Fibroblast of skin of right biceps (primary cell): ENCODE measurements at places on chromosomes 7 and 10.
A peak's percentile ranks its signal among the peaks of the same experiment; 100 is the strongest.

DNA sequence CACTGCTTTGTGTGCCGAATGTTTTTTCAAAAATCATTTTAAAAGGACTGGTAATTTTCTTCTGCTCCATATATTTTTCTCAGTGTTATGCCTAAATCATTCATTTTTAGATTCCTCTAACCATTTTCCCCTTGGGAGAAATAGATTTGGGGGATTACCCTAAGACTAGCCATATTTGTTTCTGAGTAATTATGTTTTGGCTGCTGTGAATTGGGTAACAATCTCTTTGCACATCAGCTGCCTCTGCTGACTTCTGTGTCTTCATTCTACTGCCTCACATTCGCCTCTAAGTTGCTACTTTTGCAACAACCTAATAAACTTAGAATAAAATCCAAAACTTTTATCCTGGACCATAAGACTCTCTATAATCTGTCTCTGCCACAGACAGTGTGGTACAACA lies 18.5 kb upstream of the MRC1 start:
- peak; percentile 10 for DNase-seq

GRCh38 chr10:14389981-14390590 lies 59.4 kb upstream of the FRMD4A start:
- no peak for DNase-seq

GRCh38 chr7:391411-391951 lies 101.5 kb downstream of the FOXL3 start:
- no peak for DNase-seq

- peak; percentile 18 for DNase-seq
Observed at GRCh38 chr7:101936223-101936610, 118.8 kb downstream of the CUX1 start.

DNA sequence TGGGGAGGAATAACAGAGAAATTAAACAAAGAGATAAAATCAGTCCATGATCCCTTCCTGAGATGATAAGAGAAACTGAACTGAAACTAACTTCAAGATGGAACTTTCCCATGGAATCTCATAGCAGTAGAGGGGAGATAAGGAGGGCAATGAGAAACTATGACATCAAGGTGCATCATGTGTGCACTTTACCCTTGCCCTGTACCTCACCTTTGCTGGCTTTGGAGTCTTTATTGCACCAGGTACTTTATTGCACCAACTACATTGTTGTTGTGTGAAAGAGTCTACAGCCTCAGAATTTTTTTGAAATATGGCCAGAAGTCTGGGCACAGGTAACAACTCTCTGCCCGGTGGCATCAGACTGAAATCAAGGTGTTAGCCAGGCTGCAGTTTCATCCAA lies 11.2 kb upstream of the SMC3 start:
- DNase-seq = no peak

GRCh38 chr7:133746305-133746704 lies 380.8 kb upstream of the LRGUK start:
- no peak for DNase-seq

GRCh38 chr7:25964483-25964991 lies 187.5 kb upstream of the NFE2L3 start:
- no peak for DNase-seq

DNA sequence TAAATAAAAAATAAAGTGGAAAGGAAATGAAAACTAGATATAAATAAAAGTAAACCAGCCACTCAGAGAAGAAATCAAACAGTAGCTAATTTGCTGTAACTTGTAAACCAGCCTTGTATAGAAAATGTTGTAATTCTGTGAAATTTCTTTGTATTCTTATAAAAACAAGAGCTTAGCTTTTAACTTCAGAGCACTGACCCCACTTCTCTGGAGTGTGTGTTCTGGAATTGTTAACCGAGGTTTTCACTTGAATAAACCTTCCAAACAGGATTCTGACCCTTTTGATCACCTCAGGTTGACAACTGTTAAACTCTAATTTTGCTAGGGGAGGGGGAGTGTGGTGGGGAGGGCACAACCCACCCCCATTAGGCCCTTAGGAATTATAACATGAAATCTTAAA lies 151.9 kb upstream of the TRIM24 start:
- DNase-seq = no peak

DNA sequence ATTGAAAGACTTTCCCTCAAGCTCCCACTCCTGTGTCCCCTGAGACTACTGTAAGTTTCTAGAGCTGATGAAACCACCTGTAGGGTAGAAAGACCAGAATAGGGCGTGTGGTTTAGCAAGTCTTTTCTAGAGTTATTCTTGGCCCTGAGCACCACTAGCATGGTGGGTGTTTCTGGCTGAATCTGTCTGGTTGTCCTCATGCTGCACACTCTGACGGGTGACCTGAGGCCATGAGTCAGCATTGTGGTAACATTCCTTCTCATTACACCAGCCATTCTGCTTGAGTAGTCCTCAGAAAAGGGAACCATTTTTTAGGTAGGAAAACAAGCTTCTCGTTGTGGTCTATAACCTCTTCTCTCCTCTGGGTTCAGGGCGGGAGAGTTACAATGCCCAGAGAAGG lies 250.3 kb downstream of the SNX13 start:
- DNase-seq = peak; percentile 97

GRCh38 chr10:130775311-130775710 lies 536.2 kb downstream of the TCERG1L start:
- DNase-seq = no peak

DNA sequence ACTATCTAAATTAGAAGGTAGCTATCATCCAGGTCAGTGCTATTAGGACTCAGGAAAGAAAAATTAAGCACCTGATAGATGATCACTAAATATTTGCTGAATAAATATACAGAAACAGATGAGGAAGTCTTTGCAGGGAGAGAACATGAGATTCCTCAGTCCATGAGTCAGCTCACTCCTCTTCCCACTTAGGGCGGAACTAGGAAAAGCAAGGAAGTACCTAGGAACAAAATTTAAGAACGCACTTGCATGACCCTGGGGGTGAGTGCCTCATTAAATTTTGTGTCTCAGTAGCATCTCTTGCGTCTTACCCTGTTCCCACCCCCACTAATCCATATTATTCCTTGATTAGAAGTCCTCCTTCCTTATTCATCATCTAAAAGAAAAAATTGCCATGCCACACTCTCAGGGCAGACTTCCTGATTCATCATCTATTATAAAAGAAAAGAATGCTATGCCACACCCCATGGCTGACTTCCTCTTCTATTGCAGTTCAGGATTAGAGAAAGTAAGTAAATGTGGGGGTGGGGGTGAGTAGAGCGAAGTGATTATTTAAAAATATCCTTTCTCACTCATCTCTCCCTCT lies 208.8 kb downstream of the THSD7A start:
- peak; percentile 5 for DNase-seq

DNA sequence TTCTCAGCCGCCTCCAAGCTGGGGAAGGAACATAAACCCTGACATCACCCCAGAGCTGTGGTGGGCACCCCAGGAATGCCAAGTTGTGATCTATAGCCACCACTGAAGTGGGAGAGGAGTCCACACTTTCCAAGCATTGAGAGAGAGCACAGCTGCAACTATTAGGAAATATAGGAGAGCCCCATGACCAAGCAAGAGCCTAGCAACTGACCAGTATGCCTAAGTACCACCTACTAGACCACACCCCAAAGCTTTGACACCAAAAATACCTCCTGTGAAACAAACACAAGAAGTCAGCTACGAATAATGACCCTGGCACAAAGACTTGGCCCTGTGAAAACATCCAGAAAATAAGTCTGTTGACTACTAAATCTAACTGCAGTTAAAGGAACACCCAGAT lies 804.1 kb upstream of the IGFBP3 start:
- DNase-seq = no peak

GRCh38 chr10:43173120-43173519 lies 34.9 kb downstream of the CSGALNACT2 start:
- no peak for DNase-seq

DNA sequence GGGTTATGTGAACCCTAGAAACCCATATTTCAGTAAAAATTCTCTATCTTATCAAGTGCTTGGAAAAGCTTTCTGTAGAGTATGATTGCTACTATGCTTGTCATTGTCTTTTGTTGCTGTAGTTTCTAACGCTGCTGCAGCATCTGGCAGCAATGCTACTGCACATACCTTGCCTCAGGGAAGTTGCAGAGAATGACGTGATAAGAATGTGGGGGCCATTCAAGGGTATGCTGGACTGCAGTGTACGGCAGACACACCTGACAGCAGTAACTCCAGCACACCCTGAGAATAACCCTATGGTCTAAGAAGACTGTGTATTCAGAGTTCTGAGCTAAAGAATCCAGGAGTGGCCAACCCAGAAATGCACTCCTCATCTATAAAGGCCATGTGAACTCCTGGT lies 20.5 kb downstream of the TRIM4 start:
- DNase-seq = no peak

- no peak for DNase-seq
Observed at GRCh38 chr7:102119925-102120324, 166.7 kb upstream of the SH2B2 start.

DNA sequence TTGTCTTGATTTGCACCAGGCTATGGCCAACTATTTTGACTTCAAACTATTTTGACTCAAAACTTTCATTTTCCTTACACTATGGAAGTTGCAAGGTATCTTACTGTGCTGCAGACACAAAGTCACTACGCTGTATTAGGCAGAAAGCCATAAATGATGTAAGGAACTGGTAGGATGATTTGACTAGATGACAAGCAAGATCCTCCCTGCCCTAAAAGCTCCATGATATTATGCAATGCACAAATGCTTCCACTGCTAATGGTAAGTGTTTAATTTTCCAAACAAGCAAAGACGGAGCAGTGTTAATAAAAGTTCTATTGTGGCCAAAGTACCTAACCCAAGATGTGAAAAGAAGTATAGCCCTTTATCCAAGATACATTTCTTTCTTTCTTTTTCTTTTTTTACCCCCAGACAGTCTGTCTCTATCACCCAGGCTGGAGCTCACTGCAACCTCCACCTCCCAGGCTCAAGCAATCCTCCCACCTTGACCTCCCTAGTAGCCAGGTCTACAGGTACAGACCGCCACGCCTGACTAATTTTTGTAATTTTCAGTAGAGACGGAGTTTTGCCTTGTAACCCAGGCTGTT lies 98.2 kb downstream of the ANK3 start:
- DNase-seq = peak; percentile 45

- no peak for DNase-seq
Observed at GRCh38 chr10:66637273-66638036, 288.4 kb upstream of the LRRTM3 start.
